CD4-positive, alpha-beta T cell treated with Interleukin-6 for 4 hours (primary cell): ENCODE measurements at places on chromosomes 3 and 15.

DNA sequence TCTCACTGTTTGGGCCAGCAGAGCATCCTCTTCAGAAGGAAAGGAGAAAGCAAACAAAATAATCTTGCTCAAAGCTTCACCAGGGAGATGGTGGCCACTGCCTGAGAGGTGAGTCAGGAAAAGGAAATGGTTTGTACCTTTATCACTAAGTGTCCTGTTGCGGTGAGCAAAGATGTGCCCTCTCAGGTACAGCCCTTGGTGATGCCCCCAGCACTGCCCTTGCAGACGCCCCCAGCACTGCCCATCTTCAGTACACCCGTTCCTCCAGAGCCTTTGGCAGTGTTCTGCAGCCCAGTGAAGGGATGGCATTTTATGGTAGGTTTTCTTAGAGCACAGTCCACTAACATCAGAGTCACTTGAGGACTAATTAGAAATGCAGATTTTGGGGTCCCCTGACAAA lies 92.3 kb downstream of the ZNF621 start:
- no peak for DNase-seq

GRCh38 chr15:63497642-63498467 lies 6.5 kb upstream of the USP3 start:
- peak; percentile 88 for DNase-seq

DNA sequence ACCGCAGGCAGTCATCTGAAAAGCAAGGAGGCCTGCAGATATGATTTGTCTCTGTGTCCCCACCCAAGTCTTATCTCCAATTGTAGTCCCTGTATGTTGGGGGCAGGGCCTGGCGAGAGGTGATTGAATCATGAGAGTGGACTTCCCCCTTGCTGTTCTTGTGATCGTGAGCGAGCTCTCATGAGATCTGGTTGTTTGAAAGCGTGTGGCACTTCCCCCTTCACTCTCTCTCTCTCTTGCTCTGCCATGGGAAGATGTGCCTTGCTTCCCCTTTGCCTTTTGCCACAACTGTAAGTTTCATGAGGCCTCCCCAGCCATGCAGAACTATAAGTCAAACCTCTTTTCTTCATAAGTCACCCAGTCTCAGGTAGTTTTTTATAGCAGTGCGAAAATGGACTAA lies 83.3 kb downstream of the TMCO5A start:
- no peak for DNase-seq

DNA sequence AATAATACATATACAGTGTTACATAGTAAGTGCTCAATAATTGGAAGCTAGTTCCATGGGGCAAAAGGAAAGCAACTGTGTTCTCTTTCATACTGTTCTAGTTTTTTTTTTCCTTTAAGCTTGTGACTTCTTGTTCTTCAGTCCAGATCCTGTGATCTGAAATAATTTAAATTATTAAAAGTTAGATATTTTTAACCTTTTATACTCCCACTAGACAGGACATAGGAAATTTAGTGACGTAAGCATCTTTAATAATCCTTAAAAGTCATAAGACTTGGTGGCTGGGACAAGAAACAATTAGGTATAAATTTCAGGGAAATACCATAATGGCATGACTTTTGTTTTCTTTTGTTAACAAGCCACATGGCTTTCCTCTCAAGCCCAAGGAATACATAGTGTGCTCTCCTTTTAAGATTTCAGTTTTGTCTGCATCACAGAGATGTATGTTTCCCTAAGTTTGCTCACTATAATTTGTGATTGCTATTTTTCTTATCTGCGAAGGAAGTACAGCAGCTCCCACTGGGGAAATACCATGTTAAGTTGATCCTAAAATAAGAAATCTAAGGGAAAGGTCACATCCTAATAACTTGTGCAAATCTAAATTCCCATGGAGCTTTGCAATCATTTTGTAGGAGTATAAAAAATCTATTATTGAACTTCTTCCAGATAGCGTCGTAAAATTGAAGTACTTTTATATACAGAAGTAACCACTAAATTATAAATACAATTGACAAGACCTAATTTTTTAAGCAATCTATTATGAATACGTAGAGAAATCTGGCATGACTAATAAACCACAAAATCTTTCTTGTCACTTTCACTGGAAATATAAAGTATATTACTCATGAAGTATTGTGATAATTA lies 30.1 kb downstream of the PPARG start:
- no peak for DNase-seq

- no peak for DNase-seq
Measured at GRCh38 chr3:58497097-58497496, 5.2 kb downstream of the KCTD6 start.

GRCh38 chr3:4600493-4600892 lies 107.3 kb downstream of the ITPR1 start:
- DNase-seq = no peak

- no peak for DNase-seq
Measured at GRCh38 chr3:160828880-160829279, 72.8 kb downstream of the PPM1L start.

DNA sequence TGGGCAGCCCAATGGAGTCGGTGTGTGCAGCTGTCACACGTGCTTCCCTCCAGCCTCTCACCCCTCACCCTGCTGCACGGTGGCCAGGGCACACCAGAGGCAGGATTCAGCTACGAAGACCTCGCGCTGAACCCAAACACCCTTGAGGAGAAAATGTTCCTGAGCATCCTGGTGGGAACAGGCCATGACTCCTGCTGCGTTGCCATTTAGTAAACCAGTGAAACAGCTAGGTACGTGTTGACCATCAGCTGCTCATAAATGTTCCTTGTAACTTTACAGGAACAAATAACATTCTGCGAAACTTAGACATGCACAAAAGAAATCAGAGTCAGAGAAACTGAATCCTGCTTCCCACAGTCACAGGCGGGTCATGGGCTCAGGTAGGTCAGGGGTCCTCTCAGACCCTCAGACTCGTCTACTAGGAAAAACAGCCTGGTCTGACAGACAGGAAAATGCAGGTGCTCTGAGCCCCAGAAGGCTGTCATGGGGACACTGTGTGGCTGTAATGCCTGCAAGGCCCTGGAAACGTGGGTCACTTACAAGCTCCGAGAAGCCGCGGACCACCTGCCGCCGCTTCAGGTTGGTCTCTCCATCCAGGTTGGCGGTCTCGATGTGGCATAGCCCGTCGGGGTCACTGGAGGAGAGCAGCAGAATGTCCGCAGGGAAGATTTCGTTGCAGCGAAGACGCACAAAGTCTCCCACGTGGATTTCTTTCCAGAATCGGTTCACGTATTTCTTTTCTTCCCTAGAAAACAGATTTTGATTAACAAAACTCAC lies 82.5 kb downstream of the ATP10A start:
- DNase-seq = no peak

DNA sequence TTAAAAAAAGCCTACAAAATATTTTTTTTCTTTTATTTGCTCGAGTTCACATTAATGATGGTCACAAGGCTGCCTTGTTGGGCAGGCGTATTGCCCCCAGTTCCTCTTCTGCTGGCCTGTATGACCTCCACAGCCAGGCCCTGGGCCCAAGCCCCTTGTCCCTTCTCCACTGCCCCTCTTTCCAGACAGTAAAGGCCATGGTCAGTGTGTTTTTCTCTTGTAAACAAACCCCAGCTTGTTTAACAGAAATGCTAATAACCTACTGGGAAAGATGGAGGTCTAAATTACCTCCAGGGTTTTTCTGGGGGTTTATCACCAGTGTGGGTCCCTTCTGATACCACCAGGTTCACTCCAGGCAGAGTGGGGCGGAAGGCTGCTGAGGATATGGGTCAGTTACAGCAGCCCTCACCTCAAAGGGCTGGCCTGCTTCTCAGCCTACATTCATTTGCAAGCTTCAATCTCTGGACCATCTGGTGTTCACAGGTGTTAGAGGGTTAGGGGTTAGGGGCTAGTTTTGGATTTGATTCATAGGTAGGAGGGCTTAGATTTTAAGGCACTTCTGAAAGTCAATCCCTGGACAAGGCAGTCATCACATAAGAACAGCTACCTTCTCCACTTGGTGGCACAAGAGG lies 2.0 kb upstream of the MANF start:
- DNase-seq = no peak

DNA sequence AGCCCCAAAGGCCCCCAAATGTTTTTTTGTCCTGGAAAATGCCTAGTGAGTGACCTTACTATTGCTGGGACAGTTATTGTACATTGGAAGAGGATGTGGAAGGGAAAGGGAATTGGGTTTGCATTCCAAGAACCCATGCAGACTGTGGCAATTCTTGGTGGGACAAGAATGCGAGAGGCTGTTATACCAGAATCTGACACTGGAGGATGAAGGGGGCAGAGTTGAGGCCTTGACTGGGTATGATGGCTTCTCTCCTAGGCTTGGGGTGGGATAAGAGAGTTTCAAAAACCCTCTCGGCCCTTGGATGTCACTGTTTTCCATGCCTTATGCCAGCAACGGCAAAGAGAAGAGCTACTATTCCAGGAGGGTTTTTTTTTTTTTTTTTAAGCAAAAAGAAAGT lies 25.3 kb downstream of the IL16 start:
- no peak for DNase-seq

DNA sequence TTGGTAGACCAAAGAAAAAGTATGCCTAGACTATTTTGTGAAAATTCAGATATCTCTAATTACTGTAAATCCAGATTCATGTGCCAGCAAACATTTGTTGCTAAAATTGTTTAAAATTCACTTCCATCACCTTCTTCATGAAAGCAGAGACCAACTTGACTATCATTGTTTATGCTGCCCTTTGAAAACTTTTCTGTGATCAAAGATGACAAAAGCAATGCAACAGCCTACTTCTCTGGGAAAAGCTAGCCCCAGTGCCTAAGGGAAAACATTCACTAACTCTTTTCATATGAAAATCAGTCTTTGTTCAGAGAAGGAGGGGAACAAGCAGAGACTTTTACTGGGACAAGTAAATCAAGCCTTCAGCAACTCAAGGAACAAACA lies 178.0 kb upstream of the P2RY1 start:
- no peak for DNase-seq

DNA sequence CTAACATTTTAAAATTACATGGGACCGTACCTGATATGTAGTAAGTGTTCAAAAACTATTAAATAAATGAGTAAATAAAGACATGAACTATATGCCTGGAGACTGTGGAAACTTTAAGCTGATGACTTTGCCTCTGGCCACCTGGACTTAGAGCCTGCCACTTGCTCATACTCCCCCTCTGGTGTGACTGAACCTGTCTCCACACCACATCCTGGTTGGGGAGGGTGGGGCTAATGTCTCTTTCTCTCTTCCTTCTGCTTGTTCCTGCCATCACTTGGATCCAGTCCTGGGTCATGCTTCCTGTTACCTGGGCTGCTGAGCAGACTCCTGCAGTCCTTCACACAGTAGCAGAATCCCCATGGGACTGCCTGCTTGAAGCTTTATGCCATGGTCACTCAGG lies 8.2 kb upstream of the TMEM158 start:
- no peak for DNase-seq

DNA sequence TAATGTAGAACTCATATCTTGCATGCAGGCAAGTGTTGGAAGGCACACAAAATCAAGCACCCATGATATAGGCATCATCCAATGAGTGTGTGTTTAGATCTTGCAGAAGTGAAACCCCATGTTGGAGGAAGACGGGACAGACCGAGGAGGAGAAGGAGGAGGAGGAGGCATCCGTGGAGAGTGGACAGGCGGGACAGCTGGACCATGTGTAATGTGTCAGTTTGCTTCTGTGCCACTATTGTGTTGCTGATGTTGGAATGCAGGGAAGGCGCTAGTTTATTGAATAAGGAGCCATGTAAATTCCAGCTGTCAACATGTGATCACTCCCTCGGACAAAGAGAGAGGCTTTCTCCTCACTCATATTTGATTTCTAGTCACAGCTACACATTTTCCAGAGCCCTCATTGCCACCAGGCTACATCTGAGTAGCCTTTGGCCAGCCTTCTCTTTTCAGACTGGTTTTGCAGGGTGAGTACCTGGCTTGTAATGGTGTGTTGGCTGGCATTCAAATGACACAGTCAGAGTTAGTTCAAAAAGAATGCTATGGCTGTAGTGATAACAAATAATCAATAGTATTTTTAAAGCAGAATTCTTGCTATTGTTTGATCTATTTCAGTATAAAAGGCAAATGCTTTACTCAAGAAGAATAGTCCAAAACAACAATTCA lies 1037.6 kb upstream of the NR2F2 start:
- no peak for DNase-seq

DNA sequence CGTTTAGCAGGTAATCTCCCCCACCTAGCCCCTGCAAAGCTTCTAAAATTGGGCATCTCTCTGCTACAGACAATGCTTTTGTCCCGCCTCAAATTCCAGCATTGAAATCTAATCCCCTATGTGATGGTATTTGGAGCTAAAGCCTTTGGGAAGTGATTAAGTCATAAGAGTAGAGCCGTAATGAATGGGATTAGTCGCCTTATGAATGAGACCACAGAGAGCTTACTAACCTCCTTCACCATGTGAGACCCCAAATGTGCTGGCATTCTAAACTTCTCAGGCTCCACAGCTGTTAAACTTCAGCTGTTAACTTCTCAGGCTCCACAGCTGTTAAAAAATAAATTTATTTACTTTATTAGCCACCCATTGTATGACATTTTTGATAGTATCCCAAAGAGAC lies 374.2 kb upstream of the BCHE start:
- DNase-seq = no peak

DNA sequence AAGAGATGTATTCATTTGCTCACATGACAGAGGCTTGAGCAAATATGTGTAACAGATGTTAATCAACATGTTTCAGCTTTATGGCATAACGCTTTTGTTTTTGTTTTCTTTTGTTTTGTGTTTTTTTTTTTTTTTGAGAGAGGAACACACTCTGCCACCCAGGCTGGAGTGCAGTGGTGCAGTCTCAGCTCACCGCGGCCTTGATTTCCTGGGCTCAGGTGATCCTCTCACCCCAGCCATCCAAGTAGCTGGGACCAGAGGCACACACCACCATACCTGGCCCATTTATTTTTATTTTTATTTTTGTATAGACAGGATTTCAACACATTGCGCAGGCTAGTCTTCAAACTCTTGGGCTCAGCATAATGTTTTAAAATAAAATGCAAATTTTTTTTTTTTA lies 1504.4 kb upstream of the CADM2 start:
- DNase-seq = no peak

GRCh38 chr3:52077925-52078324 lies 21.6 kb upstream of the DUSP7 start:
- DNase-seq = no peak

DNA sequence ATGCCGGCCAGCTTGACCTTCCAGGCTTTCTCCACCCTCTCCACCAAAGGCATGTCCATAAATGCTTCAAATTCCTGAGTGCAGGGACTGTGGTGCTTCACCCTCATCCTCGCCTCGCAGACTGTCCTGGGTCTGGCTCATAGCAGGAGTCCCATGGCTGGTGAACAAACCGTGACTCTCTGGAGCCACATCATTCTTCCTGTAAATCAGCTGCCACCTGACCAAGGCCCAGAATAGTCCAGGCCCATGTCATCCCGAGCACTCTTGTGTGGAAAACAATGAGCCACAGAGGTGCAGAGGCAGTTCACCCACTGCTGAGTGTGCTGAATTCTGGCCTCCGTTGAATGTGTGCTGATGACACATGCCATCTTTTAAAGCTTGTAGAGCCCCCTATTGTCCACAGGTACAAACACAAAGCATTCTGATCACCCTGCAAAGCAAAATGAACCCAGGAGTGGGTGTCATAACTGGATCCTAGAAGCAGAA lies 68.6 kb downstream of the ABHD5 start:
- no peak for DNase-seq

GRCh38 chr3:156604642-156605144 lies 49.8 kb upstream of the SSR3 start:
- DNase-seq = no peak
